ENCODE measurements at places on chromosomes 13 and 19.

GRCh38 chr19:47699360-47699917, 13.8 kb upstream of the EHD2 start:
- DNase-seq: peak; percentile 70

- DNase-seq: peak; percentile 77
These were observed 7.5 kb upstream of the LIN7B start for GRCh38 chr19:49106648-49107135.

DNA sequence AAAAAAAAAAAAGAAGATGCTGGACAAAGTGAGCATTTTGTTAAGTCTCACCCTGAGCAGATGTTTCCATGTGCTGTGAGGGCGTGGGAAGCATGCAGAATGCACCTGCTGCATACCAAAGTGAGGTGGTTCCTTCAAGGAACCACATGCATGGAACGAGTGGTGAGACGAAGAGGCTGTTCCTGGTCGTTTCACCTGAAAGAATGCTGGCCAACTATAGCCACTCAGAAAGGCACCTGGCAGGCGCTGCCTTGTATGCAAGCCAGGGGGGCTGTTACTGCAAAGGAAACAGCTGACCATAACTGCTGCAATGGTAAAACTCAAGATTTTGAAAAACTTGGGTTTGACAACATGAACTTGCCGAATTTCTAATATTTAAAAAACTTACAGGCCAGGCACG, 14.7 kb downstream of the MIER2 start:
- DNase-seq: no peak

- DNase-seq: no peak
These were observed 605.1 kb upstream of the MIR17HG start for GRCh38 chr13:90742381-90742780.

DNA sequence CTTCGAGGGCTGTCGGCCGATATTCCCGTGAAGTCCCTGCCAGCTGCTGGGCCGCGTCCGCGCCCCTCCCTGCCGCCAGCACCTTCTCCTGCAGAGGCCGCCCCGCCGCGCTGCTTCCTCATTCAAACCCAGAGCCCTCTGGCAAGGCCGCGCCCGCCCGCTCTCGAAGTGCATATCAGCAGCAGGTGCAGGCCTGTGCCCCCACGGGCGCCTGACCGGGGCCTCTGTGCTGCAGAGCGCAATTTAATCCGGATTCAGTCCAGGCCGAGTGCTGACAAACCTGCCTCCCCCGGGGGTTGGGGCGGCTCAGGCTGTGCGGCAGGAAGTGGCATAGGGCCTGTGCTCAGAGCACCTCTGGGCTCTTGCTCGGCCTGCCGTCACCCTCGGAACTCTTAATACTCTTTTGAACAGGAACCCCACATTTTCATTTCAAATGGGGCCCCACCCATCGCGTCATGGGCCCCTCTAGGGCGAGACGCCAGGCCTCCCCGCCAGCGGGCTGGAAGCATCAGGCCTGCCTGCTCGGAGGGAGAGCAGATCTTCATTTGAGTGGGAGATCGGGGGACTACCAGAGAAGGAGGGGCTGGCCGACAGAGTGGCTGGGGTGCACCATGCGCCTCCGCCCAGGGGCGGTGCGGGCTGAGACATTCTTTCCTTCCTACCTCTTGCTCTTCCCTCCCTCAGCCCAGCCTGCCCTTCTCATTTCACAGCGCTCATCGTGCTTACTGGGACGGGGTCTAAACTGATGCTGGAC, 125.7 kb downstream of the TNFRSF19 start:
- peak; percentile 82 for DNase-seq

GRCh38 chr19:1871140-1871597, 7.8 kb upstream of the KLF16 start:
- no peak for DNase-seq

- no peak for DNase-seq
These were observed 254.7 kb upstream of the SGCG start for GRCh38 chr13:22925881-22926747.

- no peak for DNase-seq
These were observed 3.0 kb downstream of the TOMM40 start for GRCh38 chr19:44894052-44894400.

DNA sequence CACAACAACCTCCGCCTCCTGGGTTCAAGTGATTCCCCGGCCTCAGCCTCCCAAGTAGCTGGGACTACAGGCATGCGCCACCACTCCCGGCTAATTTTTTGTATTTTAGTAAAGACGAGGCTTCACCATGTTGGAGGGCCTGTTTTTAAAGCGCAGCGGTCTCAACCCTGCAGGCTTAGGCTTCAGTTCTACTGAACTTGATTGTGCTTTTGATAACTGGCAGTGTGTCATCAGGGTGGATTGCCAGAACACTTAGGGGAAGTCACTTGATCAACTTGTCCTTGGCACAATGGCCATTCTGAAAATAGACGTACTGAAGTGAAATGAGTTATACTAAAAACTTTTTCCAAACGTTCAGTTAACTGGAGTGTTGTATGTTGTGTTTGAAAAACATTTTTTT, 472.2 kb downstream of the KLF5 start:
- no peak for DNase-seq

DNA sequence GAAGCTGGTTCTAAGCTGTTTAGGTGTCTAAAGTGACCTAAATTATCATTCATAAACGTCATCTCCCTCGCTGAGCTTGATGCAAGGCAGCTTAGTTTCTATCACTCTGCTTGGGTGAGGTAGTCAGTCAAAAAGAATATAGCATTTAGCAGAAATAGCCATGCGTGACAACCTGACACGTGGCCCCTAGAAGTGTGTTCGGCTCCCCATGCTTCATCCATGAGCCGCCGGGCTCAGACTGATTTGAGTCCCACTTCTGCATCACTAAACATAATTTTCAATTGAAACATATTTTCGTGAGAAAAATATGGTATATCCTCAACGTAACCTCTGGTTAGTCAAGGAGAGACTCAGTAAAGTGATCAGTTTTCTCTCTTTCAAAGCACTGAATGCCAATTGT, 459.8 kb downstream of the IRS2 start:
- DNase-seq: no peak

DNA sequence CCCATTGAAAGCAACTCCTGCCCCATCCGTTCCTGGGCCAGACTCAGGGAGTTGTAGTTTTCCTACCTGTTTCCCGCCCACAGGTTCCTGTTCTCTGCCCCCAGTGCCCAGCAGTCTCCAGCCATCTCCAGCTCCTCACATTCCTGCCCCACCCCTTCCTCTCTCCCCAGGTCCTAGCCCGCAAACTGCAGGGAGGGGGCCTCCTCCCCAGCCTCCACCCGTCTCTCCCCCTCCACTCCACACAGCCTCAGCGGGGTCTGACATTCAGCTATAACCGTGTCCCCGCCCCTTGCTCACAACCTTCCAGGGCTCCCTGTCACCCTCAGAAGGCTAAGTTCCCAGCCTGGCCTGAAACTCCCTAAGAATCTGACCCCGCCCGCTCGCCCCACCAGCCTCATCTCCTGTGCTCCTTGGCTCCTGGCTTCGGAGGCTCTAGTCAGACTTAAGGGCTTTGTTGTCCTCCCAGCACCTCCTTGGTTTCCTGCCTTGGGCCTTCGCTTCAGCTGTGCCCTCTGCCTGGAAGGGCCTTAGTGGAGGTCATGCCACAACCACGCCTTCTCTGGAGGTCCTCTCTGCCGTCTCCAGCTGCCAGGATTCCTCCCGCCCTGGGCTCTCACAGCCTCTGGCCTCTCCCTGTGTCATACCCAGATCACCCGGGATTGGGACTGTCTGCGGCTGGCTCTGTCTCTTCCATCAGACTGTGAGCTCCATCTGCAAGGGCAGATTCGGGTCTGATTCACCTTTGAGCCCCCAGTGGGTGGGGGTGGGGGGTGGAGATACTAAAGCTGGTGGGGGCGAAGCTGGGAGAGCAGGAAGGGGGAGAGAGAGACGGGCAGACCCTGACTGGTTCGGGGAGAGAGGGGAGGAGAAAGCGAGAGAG, 5.1 kb upstream of the SPACA6 start:
- no peak for DNase-seq

GRCh38 chr13:80314711-80315653, 25.9 kb downstream of the SPRY2 start:
- DNase-seq: no peak

GRCh38 chr13:108495646-108496361, 133.6 kb upstream of the MYO16 start:
- no peak for DNase-seq

DNA sequence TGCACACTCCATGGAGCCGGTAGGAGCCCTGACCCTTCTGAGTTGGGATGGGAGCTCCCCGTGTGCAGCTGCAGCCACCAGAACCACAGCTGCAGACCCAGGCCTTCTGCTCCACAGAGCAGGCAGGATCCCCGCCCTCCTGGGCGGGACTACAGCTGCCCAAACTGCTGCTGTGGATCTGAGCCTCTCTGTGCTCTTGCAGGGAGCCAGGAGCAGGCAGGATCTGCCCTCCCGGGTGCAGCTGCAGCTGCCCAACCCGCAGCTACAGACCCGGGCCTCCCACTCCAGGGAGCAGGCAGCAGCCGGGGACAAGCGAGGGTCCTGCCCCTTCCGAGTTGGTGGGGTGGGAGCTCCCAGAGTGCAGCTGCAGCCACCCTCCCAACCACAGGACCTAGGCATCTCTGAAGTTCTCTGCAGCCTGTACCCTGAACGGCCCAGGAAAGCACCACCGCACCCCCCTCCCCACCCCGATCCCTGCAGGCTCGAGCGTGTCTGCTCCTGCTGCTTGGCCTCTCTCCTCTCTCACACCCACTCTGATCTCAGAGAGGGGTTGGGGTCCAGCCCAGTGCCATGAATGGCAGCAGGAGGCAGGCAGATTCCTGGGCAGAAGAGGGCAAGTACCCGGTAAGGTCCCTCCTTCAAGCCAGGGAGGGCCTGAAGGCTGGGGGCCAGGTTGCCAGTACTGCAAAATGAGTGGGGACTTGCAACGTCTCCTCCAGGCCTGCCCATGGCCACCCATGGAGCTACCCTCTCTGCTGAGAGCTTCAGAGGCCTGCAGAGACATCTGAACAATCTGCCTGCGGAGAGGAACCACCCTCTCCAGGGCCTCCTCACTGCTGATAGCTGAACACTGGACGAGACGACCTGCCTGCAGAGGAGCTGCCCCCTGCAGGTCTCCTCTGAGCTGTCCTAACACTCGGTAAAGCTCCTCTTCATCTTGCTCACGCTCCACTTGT, 16.4 kb upstream of the EMP3 start:
- no peak for DNase-seq

- DNase-seq: no peak
These were observed 771.6 kb downstream of the EFNB2 start for GRCh38 chr13:105763851-105764250.

DNA sequence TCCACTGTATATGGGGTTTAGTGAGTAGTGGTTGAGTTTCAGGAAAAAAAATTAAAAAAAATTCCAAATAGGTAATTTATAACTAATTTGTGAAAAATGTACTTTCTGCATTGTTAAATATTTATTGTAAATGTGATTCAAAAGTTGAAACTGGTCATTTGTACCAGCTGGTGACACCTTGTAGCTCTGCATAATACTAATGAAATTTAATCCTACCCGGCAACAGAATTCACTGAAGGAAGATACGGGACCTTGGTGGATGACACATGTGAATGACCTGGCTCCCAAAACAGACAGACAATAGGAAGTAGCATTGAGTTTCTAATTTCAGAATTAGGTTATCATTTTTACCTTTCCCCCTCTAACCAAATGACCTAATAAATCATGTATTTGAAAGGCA, 73.8 kb downstream of the SLITRK6 start:
- no peak for DNase-seq

DNA sequence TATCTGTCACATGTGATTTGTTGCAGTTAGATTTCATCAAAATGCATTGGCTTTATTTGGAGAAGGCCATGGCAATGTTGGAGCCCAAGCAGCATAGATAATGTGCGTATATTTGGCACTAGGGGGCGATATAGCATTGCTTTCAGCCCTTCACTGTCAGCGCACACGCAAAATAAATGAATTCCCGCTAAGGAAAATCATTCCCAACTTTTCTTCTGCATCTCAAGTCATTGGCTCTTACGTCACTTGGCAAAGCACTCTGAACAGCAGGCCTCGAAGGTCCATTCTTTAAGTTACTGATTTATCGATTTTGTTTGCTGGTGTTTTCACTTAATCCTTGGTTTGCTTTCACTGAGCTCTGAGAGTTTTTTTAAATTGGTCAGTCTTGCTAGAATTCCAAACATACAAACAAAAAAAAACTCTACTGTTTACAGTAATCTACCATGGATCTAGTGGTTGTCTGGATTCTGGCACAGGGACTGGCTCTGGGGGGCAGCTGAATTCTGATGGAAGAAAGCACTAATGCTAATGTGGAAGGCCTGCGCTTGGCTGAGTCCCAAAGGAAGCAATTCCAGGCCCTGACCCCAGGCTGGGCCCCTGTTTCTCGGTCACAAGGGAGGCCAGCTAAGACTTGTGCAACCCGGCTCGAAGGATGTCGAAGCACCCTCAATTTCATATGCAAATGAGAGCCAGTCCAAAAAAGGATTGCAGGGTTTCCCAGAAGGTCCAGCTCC, 97.7 kb upstream of the IPO5 start:
- peak; percentile 27 for DNase-seq

GRCh38 chr13:21089830-21090229, 28.4 kb upstream of the LATS2 start:
- no peak for DNase-seq

DNA sequence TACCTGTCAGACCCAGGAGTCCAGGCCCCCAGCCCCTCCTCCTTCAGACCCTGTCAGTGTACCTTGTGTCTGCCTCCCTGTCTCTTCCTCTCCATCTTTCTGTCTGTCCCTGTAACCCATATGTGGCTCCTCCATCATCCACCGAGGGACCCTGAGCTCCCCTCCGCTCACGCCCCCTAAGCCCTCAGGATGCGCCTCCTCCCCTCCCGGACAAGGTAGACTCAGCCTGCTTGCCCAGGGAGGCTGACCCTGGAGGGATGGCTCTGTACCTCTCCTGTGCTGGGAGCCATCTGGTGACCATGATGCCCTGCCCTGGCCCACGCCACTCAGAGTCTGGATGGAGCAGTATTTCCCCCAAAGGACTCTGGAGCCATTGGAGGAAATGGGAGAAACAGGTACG, 1.0 kb upstream of the CAPN12 start:
- DNase-seq: no peak

DNA sequence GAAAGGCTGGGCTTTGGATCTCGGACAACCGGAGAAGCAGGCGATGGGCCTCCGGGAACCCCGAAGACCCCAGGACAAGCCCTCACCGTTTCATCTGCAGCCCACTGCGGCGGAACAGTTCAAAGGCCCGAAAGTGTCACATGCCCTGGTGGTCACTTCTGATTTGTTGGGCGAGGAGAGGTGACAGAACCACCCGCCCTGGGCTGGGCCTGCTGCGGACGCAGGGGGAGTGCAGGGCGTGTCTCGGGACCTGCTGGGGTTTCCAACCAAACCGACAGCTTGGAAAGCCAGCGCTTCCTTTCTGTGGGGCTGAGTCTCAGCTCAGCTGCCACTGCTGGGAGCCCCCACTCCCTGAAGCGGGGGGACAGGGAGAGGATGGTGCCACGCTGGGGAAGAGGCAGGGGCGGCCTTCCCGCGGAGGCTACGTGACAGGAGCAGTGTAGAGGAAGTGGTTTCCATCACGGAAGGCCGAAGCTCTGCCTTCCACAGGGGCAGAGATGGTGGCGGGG, 22.8 kb upstream of the ZBTB7A start:
- DNase-seq: peak; percentile 79

- no peak for DNase-seq
These were observed 177.0 kb downstream of the DCLK1 start for GRCh38 chr13:35954207-35954560.
